ENCODE measurements at places on chromosomes 16 and 17.

- peak; percentile 95 for DNase-seq
These were observed at the start of gene TIMP2 for GRCh38 chr17:78925234-78925633. TIMP2 (minus strand) TSS chr17:78925387; CDS start chr17:78925088, 299 bp downstream.

DNA sequence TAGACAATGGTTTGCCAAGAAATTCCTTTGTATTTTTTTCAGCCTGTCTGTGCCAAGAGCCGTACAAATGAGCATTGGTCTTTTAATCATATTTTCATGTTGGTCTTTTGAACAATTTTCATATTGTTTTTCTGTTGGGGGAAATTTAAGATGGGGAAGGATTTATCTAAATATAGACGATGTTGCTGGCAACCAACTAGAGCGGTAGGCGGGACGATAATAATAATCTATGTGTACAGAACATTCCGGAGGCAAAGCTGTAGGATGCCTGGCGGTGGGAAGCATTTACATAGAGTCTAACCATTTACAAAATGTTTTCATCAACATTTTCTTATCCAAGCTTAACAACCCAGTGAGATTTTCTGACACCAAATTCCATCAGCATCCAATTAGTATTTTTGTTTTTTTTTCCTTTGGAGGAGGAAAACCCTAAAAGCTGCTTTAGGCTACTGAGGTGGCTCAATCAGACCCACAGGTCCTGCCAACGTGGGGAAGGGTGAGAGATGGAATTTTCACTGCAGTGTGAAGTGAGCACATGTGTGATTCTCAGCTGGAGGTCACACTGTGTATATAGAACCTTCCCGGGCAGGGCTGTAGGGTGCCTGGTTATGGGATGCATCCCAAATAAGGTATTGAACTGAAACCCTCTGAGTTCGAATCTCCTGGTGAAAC lies 11.7 kb upstream of the SEC14L1 start:
- DNase-seq, result no peak

GRCh38 chr17:65334406-65334805 lies 197.2 kb downstream of the RGS9 start:
- no peak for DNase-seq

DNA sequence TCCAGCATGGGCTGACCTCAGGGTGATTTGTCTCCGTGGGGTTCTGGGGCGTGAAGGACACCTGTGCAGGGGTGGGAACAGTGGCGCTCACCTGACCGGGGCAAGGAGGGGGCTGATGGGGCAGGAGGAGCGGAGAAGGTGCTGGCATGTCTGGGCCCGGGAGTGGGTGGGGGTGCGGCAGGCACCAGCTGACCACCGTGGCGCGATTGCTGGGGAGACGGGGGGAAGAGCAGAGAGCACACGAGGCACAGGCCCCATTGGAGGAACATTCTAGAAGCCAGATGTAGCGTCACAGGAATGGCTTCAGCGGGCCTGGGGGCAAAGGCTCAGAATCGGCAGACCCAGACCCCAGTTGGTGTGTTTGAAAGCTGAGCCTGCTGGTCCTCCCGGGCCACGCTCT lies 12.1 kb downstream of the CACNA1H start:
- no peak for DNase-seq

DNA sequence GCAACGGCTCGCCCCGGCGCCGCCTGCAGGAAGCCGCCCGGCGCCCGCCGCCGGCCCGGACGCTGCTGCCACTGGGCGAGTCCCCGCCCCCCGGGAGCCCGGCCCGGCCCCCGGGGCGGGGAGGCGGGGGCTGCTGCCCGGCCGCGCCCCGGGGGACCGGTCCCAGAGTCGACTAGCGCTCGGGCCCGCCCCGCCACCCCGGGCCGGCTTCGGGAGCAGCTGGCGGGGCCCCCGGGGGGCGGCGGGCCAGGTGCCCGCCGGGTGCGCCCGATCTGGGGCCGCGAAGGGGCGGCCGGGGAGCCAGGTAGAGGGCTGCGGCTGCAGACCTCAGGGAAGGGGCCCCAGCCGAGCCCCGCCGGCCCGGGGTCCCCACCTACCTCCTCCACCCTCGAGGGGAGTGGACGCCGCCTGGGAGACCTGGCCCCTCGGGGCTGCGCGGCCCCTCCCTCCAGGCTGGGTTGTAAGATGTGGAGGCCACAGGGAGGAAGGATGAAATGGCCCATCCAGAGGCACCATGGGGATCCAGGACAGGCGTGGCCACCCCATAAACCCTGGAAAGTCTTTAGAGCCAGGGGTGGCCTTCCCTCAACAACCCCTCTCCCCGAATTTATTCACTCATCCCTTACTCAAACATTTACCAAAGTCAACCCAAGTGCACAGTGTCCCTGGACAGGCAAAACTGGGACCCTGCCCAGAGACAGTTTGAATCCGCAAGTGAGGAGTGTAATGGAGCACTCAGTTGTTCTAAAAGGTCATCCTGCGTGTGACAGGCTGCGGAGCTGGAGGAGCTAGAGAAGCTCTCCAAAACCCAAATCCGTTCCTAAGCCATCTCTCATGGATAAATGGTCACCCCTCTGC lies at the start of gene CDYL2:
TSS of gene CDYL2 (minus strand) at position 73 of the 858 bp plus-strand sequence. CDS start 425 bp downstream, outside the sequence.
- DNase-seq, result no peak

DNA sequence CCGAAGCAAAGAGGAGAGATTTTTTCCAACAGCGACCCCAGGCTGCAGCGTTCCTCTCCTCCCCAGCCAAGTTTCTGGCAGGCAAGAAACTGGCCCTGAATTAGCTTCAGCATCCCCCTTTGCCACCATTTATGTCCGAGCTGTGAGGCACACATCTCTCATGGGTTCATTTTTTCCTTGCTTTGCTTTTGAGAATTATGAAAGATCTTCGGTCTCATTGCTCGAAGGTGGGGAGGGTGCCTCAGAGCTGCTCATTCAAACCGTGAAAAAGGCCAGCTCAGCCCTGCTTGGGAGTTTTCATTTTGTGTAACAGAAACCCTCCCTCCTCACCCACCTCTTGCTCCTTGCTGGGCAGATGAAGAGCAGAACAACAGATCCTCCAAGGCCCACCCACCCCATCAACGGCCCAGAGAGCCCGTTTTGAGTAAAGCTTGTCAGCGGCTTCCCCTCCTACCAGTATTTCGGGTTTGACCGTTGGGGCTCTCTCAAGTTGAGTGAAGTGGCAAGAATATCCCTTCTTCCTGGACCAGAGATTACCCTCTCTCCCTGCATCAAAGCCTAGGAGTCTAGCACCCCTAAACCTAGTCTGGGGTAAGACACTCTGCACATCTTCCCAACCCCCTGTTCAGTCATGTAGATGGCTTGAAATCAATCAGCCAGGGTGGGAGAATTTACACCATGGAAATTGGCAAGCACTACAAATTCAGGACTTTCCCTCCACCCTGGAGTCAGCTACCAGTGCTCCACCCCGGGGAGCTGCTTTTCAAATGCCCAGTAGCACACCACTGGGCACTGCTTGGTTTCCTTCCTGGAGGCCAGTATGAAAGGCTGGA lies 1.8 kb downstream of the CCR7 start:
- DNase-seq, result peak; percentile 53

GRCh38 chr17:64178011-64178825 lies 48.3 kb upstream of the ERN1 start:
- no peak for DNase-seq

DNA sequence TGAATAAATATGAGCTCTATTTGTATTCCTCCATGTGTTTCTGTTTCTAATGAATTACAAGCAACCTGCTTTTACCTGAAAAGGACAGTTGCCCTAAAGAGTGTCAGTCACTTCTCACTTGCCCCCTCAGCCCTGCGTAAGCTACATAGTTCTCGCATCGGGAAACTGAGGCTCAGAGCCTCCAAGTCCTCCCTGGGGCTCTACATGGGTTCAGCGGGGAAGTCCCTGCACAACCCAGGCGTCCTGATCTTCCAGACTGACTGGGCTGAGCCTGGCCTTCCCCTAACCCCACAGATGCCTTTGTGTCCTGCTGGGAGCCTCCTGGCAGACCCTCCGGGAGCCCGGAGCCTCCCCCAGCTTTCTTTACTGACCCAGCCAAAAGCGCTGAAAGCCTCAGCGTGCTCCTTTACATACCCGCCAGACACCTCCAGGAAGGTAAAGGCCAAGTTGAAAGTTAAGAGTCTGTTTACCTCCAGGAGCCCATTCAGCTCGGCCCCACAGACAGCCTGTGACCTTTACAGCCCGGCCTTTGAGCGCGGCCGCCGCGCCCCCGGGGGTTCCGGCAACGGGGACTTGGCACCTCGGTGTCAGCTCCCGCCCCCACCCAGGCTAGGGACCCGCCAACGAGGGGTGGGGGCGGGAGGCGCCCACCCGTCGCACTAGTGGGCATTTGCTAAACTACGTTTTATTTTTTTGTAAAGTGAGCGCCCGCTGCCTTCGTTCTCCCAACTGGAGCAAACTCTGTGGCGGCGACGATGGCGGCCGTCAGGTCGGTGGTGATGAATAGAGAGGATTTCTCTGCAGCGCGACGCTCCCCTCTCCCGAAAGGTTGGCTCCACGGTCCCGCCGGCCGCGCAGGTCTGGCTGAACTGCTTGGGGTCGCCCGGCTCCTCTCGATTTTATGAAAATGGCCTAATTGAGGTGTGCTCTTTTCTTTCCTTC lies 4.4 kb upstream of the HOXB13 start:
- peak; percentile 53 for DNase-seq

GRCh38 chr17:76909971-76910760 lies 42.0 kb downstream of the MGAT5B start:
- DNase-seq, result no peak

DNA sequence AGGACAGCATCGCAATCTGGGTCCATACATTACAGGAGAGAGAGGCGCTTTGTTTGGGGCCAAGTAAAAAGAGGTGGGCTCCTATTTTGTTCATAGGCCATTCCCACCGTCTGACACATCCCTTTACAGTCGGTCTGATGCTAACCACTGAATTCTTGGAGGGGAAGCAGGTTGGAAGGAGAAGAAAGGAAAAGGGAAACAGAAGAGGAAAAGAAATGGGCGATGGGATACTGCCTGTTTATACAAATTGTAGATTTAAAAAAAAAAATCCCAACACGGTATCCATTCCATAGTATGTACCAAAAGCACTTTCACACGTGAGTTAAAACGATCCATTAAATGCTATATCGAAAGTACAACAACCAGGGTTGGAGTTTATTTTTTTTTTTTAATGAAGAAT lies 4.0 kb upstream of the ZFHX3 start:
- no peak for DNase-seq

Data from tibial artery (tissue), 4 donors.